ENCODE measurements at places on chromosomes 12 and 14.

DNA sequence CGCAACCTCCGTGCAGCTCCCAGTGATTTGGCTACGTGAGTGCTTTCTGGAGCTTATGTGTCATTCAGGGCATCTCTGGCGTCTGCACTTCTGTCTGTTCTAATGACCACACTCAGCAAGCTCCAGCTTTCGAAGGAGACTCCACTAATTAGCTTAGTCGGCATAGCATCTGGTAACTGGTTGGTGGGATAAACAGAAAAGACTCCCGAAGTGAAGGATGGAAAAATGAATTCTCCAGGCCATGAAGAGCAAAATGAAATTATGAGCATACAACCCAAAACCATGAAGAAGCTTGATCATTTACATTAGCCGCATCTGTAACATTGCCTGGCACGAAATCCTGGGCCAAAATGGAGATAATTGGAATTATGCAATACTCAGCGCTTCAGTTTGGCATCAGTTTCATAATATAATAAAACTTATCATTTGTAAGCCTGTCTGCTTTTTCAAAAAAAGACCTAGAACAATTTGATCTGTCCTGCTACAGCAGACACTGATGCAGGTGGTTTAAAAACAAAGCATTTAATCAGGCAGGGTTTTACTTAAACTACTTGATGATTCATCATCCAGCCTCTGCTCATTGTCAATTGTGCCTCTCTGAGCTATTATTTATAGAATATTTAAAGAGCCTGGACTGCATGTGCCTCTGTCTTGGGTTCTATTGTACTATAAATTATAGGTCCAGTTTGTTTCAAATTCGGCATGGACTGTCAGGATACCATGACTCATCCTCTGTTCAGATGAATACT lies 87.4 kb downstream of the SYT1 start:
- DNase-seq, result peak; percentile 21

- DNase-seq, result no peak
These were observed 84.7 kb upstream of the RFX4 start for GRCh38 chr12:106498056-106498455.

GRCh38 chr12:121765573-121765972 lies 27.9 kb downstream of the RHOF start:
- DNase-seq, result peak; percentile 54

- no peak for DNase-seq
These were observed 50.3 kb downstream of the CDC42BPB start for GRCh38 chr14:103006991-103007520.

GRCh38 chr14:34826661-34827060 lies 48.5 kb downstream of the BAZ1A start:
- no peak for DNase-seq

DNA sequence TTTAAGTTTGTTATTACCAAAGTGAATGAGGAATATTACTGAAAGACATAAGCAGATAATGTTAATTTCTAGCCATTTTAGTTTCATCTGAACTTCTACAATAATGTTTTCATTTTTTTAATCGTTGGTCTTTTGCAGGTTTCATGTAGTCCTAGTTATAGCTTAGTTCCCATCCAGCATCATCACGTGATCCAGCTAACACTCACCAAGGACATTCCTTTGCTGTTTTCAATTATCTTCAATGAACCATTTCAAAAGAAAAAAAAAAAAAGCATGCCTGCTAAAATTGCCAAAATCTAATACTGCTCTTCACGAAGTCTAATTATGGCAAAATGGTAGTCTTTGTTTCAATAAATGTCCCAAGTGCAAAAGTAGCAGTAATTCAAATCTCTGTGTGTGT lies 187.7 kb upstream of the ATXN7L3B start:
- no peak for DNase-seq

DNA sequence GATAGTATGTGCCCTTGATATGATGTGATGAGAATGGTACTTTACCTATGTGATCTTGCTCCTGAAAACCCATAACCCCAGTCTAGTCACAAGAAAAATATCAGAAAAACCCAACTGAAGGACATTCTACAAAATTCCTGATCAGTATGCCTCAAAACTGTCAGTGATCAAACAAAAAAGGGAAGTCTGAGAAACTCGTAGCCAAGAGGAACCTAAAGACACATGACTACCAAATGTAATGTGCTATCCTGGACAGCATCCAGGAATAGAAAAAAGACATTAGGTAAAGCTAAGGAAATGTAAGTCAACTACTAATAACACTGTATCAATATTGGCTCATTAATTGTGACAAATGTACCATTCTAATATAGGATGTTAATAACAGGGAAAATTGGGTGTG lies 4.1 kb upstream of the WIF1 start:
- DNase-seq, result no peak

- no peak for DNase-seq
These were observed 46.2 kb upstream of the MEG3 start for GRCh38 chr14:100779691-100780080.

DNA sequence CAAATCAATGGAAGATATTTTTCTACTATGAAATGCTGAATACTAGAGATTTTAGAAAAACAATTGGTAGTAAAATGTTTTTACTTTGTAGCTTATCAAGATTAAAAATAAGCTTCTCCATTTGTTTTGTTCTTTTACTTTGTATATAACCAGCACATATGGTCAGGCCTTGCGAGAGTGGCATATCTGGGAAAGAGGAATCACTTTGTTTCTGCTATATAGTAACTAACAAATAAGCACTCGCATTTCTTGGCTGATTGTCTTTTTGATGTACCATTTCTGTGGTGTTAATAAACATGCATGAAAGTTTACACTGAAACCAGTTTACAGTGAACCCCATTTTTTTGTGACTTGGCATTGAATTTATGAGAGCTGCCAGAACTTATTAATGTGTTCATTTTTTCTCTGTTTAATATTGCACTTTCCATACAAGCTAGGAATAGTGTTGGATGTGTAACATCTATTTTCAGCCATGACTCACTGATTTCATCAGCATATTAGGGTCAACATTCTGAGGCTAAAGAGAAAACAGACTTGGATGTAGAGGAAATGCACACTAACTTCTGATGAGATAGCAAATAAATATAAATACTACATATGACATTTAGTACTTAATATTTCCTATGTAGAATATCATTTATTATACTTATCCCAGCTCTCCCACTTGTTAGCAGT lies 635.5 kb downstream of the KCNH5 start:
- peak; percentile 31 for DNase-seq

DNA sequence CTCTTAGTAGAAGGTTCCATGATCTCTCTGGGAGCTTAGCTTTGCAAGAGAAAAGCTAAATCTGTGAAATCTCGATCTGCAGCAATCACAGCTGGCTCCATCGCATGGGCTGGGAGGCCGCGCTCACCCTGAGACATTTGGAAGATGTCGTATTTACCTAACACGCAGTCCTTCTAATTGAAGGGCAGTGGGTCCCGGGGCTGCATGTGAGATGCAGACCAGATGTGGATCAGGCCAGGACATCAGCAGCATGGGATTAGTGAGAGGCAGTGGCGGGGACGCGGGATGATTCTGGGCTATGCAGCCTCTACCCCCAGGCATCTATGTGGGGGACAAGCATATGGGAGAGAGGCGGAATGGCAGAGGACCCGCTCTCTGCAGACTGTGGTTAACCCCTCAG lies 312.4 kb upstream of the RTL1 start:
- no peak for DNase-seq

GRCh38 chr14:71590131-71590530 lies 342.1 kb upstream of the RGS6 start:
- DNase-seq, result no peak

- DNase-seq, result no peak
These were observed 53.2 kb downstream of the TESC start for GRCh38 chr12:117046011-117046369.

Data from DMS53 (cell line).